ENCODE measurements at places on chromosomes 5 and 9.

DNA sequence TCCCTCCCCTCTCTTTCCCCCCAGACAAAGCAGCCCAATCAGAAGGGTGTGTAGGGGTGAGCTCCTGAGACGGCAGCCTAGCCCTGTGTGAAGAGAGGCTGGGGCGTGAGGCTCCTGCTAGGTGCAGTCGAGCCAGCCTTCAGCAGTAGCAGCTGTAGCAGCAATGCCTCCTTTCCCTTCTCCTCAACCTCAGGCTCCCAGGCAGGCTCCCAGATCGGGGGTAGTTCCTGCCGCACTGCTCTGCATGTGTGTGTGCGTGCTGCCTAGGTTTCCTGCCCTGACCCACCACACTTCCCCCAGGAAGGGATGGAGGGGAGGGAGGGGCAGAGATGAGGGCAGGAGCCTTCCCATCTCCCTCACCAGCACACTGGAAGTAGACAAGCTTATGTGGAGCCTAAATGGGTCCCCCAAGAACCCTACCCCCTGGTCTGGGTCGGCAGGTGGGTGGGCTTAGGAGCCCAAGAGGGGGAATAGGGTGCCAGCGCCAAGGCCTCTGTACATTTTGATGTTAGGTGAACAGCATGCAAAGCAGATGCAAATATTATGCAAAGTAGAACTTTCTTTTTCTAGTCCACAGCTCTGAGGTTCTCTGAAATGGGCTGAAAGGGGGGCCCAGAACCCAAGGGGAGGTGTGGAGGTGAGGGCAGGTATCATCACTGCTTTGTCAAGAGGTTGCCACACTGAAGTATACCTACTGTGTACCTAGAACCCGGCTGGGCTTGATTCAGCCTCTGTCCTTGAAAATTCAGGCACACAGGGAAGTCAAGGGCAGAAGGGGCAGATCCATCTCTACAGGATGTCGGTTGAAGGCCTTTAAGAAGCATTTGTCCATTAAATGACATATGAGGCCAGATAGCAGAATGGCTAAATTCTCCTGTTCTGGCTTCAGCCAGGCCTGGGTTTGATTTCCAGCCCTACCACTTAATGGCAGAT is 57.8 kb downstream of the CXXC5 start:
- DNase-seq = no peak

DNA sequence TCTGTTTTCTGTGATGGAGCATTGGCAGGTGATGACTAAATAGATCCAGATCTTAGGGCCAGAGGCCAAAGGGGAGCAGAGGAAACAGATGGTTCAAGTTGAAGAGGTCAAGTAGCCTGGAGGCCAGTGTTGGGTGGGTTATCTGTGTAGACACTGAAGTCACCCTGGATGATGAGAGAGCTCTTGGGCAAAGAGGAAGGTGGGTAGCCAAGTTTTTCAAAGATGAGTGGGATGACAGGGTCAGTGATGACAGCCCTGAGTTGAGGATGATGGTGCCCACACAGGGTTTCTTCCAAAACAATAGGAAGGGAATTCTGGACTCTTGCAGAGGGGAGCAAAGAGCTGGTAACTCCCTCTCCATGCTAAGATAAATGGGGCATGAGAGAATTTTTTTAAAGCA is 76.6 kb downstream of the CD180 start:
- DNase-seq = no peak

GRCh38 chr5:1731091-1731639 is 68.5 kb downstream of the MRPL36 start:
- no peak for DNase-seq

DNA sequence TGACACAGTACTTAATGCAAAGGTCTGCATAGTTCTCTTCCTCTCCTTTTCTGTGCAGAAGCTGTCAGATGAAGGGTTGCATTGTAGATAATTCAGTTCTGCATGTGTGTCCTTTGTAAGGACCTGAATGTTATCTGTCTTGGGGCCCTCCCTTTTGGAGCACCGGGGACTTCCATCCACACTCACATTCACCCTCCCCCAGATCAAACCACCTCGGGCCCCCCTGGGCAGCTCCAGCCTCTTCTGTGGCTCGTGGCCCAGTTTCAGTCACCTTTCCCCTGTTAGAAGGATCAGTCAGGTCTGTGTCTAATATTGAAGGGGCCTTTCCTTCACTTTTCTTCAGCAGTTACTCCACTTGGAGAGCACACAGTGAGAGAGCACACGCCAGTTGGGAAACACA is 11.0 kb downstream of the DMRT1 start:
- no peak for DNase-seq

DNA sequence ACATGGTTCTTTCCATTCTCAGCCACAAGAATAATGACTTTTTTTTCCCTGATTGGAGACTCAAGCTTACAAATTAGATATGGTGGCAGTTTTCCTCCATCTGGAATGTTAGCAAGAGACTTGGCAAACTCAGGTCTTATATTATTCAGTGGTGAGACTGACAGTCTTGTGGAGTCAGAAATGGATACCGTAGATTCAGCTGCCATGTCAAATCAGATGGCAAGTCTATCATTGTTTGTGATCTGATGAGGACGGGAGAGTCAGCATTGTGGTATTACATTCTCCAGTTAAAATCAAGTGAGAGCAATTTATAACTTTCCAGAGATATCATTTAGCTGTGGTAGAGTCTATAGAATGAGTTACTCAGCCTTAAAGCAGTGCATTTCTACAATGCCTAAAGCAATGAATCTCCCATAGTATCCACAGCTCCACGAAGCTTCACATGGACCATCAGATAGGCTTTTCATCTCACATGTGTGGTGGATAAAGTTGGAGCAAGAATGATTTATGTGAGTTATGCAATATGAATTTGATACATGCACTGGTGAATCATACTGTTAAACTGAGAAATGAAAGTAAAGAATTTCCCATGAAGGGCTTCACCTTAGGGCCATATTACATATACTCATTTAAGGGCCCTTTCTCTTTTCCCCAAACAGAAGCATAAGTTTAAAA is 430.6 kb downstream of the ZNF608 start:
- DNase-seq = no peak

DNA sequence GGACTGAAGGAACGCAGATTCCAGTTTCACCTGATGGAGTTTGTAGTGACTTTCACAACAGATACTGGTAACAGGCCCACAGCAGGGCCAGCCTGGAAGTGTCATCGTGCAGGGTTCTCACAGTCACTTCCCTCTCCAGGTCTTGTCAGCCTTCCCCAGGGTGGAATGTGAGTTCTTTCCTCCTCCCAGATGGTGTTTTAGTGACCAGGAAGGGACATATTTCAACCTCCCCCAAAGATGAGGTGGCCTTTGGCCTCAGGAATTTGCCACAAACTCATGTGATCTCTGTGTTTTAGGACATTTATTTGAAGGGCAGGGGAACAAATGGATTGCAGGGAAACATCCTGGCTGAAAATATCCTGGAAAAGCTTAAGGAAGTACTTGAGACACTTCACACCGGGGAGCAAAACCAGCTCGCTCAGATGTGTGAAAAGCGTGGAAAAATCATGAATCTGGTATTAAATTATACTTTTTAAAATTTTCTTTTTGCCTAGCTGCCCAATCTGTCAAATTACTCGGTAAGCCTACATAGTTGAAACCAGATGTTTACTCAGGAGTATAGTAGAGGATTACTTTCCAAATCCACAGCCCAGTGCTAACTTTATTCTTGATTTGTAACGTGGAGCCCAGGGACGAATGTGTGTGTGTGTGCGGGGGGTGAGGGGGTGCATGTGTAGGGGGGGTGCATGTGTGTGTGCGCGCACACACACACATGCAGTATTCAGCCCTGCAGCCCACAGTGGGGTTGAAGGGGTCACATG is 66.8 kb downstream of the PTPDC1 start:
- no peak for DNase-seq

GRCh38 chr5:84381502-84382362 is 2.9 kb downstream of the EDIL3 start:
- DNase-seq = no peak

DNA sequence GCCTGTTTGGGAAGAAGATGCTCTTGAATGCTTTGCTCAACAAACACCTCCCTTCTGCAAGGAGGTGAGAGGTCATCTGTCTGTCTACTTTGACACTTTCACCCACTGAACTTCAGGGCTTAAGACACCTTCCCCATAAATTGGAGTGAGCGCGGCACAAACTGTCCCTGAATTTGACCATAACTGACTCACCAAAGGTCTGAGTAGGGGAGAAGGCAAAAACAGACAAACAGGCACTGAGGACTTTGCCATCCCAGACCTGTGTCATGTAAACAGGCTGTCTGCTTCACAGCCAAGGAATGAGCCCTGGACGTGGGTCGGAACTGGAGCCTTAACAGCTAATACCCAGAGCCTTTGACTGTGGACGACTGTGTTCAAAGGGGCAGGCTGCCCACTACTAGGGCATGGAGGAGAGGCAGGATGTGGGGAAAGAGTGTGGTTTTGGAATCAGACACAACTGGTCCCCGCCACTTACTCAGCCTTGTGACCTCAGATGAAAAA is 320.9 kb upstream of the KLF4 start:
- no peak for DNase-seq

DNA sequence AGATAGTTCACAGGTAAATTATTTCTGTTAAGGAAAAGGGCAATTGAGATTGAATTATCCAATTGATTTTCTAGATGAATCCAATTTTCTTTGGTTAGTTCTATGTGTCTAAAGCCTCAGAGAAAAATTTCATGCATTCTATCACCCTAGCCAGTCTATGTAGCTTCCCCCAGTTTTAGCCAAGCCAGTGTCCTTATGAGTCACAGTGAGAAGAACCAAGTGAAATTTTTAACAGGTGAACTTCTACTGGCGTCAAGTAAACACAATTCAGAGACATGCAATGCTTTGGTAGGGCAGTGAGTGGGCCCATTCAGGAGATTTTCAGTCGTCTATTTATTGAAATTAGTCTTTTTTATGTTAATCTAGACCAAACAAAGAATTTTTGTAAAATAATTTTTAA is 1077.4 kb upstream of the ARRDC3 start:
- no peak for DNase-seq

GRCh38 chr9:124267271-124267807 is 9.6 kb downstream of the NEK6 start:
- no peak for DNase-seq

DNA sequence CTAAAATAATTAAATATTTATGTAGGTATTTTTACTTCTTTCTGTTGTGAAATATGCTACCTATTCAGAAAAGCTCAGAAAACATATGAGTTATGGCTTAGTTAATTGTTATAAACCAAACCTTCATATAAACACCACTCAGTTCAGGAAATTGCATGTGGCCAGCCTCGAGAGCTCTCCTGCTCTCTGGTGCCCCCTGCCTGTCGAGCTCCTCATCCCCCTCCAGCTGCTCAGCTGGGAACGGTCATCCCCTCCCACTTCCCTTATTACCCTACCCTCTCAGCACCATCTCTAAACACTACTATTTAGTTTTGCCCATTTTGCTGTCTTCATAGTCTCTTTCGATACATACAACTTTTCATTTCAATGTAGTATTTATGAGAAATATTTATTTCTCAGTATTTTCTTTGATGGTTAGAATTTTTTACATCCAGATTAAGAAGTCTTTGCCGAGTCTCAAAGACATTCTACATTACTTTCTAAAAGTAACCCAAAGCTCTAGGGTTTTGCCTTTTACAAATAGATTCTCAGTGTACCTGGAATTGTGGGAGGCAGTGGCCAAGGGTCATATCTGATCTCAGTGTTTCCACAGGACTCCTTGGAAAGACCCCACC is 51.2 kb upstream of the SEMA4D start:
- DNase-seq = peak; percentile 63

- DNase-seq = no peak
Observed at GRCh38 chr5:111681414-111682120, 75.4 kb downstream of the NREP start.

GRCh38 chr9:134509281-134509680 is 132.3 kb upstream of the COL5A1 start:
- DNase-seq = no peak

DNA sequence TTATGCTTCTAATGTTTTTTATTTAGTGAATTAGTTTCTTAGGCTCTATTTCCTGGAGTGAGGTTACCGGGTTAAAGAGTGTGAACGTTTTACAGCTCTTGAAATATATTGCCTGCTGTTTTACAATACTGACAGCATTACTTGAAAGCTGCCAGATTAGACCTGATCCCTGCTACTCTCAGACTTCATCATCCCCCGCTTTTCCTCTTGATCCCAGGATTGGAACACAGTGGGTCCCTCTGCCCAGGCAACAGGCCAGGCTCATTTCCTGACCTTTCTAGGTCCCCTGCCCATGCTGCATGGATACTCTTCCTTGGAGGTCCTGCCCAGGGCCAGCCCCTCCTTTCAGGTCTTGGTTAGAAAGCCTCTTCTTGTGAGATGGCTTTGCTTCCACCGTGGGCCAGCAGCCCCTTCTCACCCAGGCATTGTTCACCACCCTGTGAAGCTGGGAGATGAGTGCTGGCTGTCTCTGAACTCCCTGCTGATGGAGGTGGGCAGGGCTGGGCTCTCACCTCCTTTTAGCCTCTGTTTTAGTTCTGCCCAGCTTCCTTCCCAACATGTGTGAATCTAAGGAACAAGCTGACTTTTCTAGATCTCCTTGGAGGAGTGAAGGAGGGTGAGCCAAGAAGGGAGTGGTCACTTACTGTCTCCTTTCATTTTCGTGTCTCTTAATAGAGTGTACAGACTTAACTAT is 15.5 kb upstream of the FAM120AOS start:
- DNase-seq = no peak

GRCh38 chr9:125477089-125477544 is 215.5 kb downstream of the GAPVD1 start:
- no peak for DNase-seq

DNA sequence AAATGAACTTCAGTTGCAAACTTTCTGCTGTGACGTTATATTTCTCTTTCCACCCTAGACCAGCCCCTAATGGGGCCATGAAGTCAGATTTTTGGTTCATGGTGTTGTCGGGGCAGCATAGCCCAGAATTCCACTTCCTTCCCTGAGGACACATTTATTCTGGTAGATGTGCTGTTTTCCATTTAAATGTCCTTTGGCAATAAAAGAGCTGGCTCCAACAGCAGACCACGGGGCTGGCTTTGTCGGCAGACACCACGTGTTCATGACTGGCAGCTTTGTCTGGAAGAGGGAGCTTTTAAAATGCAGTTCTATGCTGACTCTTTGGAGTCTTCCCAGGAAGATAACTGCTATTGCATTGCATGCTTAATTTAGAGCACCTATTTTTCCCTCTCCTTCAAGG is 17.6 kb upstream of the LCP2 start:
- no peak for DNase-seq

- peak; percentile 57 for DNase-seq
Observed at GRCh38 chr5:77086689-77087483, at the start of gene ZBED3. Gene ZBED3, minus strand, starts transcription at chr5:77087285. Its CDS starts 9,407 bp downstream, at chr5:77077878.

DNA sequence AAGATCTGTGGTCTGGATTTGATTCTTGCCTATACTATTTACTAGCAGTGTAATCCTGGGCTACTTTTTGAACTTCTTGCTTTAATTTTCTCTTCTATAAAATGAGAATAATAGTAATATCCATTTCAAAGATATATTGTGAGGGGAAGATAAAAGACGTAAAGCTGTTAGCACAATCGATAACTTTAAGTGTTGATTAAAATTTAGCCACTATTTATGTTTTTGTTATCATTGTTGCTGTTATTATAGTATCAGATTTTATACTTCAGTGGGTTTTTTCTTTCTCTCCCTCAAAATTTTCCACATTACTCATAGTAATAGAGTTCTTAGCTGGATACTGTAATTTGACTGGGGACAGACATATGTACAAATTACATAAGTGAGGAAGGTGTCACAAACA is 42.0 kb downstream of the STX17 start:
- DNase-seq = no peak

GRCh38 chr9:5620494-5620893 is 8.4 kb upstream of the RIC1 start:
- no peak for DNase-seq

All from progenitor cell of endocrine pancreas (in vitro differentiated cells).